ENCODE measurements at places on chromosomes 3 and 15.

GRCh38 chr3:180340395-180340794, 261.6 kb upstream of the TTC14 start:
- no peak for DNase-seq

GRCh38 chr3:127383656-127384179, 95.9 kb upstream of the PRR20G start:
- DNase-seq = no peak

DNA sequence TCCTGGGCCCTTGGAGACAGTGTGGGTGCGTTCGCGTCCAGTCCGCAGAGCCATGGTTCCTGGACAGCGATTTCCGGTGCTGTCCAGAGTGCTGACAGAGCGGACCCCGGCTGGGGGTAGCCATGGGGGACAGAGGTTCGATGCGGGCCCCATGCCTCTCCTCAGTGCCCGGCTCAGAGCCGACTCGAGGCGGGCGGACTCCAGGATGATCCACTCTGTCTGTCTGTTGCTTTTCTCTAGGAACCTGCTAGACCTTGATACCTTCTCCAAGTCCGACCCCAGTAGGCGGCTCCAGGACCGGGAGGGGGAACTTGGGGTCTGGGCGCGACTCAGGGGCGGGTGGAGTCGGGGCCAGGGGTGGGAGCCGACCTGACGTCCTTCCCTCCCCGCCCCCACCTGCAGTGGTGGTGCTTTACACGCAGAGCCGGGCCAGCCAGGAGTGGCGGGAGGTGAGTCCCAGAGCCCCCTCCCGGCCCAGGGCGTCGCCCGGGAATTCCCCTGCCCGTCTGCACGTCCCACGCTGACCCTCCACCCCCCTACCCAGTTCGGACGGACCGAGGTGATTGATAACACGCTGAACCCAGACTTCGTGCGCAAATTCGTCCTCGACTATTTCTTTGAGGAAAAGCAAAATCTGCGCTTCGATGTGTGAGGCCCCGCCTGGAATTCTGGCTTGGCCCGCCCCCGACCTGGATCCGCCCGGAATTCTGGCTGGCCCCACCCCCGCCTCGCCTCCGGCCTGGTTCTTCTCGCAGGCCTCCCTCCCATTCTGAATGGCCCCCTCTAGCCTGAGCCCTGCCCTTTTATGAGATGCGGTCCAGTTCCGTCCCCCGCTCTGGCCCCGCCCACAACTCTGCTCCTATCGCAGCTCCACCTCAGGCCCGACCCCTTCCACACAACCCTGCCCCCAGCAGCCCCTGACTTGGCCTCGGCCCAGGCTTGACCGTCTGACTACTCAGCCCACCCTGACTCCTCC, 1.0 kb downstream of the CPNE9 start:
- DNase-seq = no peak

DNA sequence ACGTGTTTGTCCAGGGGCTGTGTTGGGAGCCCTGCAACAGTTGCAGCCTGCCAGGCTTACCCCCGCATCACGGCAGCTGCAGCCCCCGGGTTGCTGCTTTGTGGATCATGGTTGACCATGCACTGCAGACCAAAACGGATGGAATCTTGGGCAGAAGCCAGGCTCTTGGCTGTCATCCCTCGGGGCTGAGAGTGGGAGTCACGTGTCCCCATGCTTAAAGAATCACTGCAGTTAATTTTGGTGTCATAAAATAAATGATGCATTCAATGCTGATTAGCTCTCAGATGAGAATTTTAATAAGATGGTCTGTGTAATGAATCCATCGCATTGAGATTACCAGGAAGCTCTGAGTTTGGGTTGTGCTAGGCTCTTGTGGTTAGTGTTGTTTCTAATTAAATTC, 115.6 kb downstream of the CHDH start:
- no peak for DNase-seq

DNA sequence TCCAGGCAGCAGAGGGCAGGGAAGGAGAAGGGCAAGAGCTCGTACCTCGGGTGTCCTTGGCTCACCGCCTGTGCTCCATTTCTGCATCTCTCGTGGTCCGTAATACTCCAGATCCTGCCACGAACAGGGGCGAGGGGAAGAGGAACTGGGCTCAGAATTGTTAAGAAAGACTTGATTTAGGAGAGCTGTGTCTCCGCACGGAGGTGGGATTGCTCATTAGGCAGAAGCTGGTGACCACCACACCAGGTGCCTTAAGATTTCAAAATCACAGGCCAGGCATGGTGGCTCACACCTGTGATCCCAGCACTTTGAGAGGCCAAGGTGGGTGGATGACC, 37.2 kb upstream of the BDH1 start:
- DNase-seq = no peak

GRCh38 chr3:53174346-53175250, 13.6 kb downstream of the PRKCD start:
- no peak for DNase-seq

DNA sequence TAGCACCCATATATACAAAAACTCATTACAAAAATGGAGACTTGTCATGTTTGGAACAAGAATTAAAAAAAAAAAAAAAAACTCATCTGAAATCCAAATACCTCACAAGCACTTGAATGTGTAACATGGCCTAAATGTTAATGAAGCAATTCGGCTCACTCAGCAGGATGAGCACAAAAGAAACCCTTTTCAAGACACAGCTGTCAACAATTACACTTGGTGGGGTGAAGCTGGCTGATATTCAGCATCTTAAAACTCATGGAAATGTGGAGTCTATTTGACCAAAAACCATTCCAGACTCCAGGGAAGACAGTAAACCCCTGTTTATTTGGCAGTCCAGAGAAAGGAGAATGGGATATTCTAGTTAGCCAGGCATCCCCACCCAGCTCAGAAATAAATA, 205.4 kb upstream of the TSC22D2 start:
- DNase-seq = no peak

DNA sequence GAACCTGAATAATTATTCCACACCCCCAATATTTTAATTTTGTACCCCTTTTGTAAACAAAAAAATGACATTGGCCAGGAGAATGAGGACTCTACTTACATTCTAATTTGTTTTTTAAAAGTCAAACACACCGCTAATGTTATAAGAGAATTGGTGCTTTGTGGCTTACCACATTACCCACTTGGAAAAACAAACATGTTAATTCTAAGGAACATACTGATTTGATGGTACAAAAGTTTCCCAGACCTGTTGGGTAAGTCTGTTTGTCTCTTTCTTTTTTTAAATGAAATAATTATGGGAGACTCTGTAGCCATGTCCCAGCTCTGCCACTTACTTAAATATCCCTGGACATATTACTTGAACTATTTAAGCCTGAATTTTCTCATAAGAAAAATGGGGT, 352.5 kb upstream of the C2CD4B start:
- no peak for DNase-seq

DNA sequence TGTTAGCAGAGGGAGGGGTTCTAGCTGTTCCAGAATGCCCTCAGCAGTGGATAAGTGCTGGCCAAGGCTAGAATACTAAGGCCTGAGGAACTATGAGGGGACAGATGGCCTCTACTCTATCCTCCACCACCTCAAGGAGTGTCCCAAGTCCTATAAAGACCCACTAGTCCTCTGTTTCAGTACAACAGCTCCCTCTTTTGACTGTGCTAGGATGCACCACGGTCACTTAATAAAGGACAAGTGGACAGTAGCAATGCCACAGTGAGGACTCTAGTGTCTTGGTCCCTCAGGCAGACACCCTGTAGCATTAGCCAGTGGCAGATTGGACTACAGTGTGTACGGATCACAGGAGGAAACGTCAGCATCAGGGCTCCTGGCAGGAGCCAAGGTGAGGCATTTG, 171.8 kb upstream of the PROK2 start:
- no peak for DNase-seq

DNA sequence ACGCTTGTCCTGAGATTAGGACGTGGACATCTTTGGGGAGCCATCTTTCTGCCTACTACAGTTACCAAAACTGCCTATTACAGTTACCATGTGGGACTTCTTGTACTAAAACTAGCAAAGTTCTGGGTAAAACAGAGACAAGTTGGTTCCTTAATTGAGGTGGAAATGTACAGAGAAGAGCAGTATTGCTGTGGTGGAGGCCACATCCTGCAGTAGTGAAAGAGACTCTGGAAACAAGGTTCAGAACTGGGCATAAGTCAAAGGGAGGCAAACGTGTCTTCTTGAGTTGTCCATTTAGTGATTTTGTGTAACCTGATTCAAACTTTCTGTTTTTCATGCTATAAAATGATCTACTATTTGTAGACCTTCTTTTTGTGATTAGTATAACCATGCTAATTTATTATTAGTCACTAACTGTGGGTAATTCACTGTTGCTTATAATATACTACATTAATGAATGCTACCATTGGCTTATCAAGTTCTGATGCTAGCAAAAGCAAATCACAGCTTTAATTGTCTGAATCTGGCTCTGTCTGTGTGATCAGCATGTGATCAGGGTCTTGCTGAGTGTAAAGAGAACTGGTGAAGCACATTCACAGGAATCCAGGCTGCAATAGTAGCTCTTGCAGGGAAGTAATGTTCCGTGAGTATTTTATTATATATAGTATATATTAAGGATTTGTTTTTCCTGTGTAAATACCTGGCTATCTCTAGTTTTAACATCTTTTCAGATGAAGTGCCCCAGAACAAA, 207.9 kb upstream of the GAP43 start:
- peak; percentile 41 for DNase-seq

- no peak for DNase-seq
Observed at GRCh38 chr3:85875589-85875988, 916.8 kb downstream of the CADM2 start.

DNA sequence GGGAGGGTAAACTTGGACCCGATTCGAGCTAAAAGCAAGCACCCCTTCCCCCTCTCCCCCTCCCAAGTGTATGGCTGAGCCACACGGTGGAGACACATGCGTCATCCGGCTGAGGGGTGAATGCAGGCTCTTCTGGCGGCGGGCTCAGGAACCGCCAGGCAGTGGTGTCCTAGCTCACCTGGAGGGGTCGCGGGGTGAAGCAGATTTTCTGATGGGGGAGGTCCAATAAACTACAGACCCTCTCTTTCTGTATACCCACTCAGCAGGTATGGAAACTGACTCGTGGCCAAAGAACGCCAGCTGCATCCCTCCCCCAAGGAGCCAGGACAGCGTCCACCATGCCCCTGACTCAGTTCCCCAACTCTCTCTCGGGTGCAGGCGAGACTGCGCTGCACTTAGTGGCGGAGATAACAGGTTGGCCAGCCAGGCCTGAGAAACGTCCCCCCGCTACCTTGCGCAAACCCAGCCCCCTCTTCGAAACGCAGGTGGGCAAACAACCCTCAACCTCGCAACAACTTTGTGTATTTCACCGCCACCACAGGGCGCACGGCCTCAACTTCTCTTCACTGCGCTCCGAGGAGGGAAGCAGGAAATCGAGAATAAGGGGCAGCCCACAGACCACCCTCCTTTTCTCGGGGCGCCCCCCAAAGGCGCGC, 1.3 kb downstream of the MAGI1 start:
- DNase-seq = no peak

DNA sequence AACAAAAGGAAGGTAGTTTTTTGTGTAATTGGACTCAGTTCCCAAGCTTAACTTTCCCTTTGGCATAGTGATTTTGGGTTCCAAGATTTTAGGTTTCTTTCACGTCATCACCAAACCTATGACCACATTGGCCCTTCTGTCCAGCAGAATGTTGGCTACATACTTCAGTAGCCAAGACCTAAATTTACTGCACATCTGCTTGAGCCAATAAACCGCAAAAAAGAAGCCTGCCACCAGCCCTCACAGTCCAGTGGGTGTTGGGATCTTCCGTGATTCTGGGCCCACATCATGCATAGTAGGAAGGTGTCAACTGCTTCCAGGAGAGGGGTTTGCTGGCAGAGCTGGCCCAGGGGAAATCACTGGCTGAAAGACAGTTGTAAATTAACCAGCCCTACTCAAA, 57.6 kb upstream of the LIPC start:
- no peak for DNase-seq

GRCh38 chr3:184648636-184649035, 63.2 kb downstream of the MAGEF1 start:
- DNase-seq = no peak

GRCh38 chr3:169082076-169082475, 581.4 kb downstream of the MECOM start:
- DNase-seq = no peak

- DNase-seq = no peak
Observed at GRCh38 chr3:5726621-5727020, 539.1 kb downstream of the EDEM1 start.

All from activated CD8-positive, alpha-beta memory T cell treated with anti-CD3 and anti-CD28 coated beads, Interleukin-2, amount 10 ng/mL, durations not matched to agents 7 days and 5 days (primary cell).